Bronchial epithelial cell (primary cell): ENCODE measurements at places on chromosomes 11 and 22. TPM values are rescaled to one million over a fixed set of nuclear protein-coding genes. Genes with fewer than 3 reads are reported as not detected.

HOATZ gene
- total RNA-seq = not detected in 2 replicates

NLRP14 gene
- under 0.01 and 0.13 TPM in 2 replicates for total RNA-seq

ALG8 gene
- 18.4 and 20.1 TPM in 2 replicates for total RNA-seq

LGR4 gene
- 12.3 and 17.4 TPM in 2 replicates for total RNA-seq

MALAT1 gene
- 11,095 and 16,401 TPM in 2 replicates for total RNA-seq

C11orf16 gene
- not detected in 2 replicates for total RNA-seq

CABP4 gene
- not detected in 2 replicates for total RNA-seq

MAFF gene
- total RNA-seq = 15.5 and 25.0 TPM in 2 replicates

LDHAL6A gene
- not detected in 2 replicates for total RNA-seq

SNX32 gene
- under 0.01 TPM in 1 of 2 replicates, not detected in the other for total RNA-seq

LRRC10B gene
- under 0.01 TPM in 1 of 2 replicates, not detected in the other for total RNA-seq

SCT gene
- not detected in 2 replicates for total RNA-seq
